Cardiac fibroblast (primary cell): ENCODE measurements at places on chromosomes 2 and 18.

DNA sequence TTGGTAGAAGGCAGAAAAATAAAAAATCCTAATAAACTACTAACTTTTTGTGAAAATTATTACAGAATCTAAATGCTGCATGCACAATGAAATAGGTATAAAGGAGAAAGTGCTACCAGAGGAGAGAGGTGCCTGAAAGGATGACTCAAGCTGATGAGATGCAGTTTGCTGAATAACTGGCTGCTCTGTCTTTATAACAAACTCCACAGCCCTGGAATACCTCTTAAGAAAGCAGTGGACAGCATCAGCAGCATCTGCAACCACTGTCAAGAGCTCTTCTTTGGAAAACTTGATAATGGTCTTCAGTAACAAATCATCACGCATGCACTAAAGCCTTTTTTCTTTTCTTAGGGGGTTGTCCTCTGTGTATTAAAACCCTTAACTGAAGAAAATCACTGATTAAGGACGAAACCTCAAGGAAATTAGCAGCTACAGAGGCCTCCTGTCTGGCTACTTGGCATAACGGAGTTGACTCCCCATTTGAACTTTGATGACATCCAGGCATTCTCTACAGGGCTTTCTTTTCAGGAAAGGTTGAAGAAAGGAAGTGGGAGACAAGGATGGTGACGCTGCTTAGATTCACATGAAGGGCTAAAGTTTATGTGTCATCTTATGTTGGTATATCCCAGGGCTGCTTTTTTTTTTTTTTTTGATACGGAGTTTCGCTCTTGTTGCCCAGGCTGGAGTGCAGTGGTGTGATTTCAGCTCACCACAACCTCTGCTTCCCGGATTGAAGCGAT lies 28.8 kb downstream of the WDFY1 start:
- DNase-seq = no peak

- DNase-seq = no peak
Observed at GRCh38 chr2:104371087-104371781, 482.7 kb upstream of the POU3F3 start.

- peak; percentile 60 for DNase-seq
Observed at GRCh38 chr18:74116633-74117554, 30.7 kb downstream of the FBXO15 start.

GRCh38 chr2:218733171-218734021 lies 22.8 kb downstream of the TTLL4 start:
- DNase-seq = peak; percentile 84

DNA sequence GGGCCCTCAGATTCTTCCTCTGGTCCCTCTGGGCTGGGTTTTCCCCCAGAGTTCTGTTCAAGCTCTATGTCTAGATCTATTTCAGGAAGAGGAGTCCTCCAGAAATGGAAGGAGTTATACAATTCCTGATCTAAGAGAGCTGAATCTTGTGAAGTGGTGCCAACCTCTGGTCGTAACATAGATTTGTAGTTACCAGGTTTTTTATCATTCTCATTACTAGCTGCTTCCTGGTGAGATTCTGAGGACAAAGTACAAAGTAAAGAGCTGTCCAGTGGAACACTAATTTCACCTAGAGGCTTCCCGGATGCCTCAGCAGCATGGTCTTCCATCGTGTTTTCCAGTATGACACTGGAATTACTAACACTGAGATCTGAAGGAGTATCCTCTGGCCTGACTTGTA lies 44.1 kb downstream of the PPP4R1 start:
- no peak for DNase-seq

GRCh38 chr2:5915881-5916310 lies 223.7 kb downstream of the SOX11 start:
- no peak for DNase-seq

DNA sequence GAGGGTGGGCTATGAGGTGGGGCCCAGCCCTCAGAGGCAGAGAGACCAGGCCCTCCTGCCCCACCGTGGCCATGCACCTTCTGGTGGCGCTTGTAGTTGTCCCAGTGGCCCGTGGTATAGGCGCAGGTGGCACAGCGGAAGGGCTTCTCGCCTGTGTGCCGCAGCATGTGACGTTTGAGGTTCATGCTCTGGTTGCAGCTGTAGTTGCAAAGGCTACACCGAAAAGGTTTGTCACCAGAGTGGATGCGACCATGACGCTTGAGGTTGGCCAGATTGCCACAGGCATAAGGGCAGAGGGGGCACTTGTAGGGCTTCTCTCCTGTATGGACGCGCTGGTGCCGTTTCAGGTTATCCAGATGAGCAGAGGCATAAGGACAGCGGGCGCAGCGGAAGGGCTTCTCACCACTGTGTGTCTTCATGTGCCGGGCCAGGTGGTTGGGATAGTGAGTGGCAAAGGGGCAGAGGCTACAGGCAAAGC lies 2.9 kb downstream of the ZNF513 start:
- DNase-seq = no peak

- DNase-seq = peak; percentile 63
Observed at GRCh38 chr2:235868224-235868623, 300.0 kb downstream of the GBX2 start.

GRCh38 chr2:23617167-23617810 lies 232.3 kb downstream of the KLHL29 start:
- peak; percentile 87 for DNase-seq

- no peak for DNase-seq
Observed at GRCh38 chr2:219018286-219018685, 23.0 kb downstream of the CFAP65 start.

- DNase-seq = no peak
Observed at GRCh38 chr2:138391946-138392345, 109.6 kb upstream of the SPOPL start.

DNA sequence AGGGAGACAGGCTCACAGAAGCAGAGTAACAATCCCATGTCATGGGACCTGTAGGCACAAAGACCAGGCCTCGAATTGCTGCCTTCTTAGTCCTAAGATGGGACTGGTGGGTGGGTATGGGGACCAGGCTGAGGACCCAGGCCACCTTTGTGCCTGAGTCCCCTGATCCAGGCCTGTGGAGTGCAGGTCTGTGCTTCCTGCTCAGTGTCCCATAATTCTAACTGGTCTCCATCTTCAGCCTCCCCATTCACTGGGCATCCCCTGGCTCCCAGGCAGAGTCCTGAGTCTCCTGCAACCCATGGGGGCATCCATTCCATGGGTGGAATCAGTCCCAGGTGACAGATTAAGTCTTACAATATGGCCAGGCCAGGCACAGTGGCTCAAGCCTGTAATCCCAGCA lies 83.9 kb downstream of the SMAD7 start:
- DNase-seq = no peak

GRCh38 chr18:421247-422155 lies 79.0 kb downstream of the COLEC12 start:
- DNase-seq = peak; percentile 38

DNA sequence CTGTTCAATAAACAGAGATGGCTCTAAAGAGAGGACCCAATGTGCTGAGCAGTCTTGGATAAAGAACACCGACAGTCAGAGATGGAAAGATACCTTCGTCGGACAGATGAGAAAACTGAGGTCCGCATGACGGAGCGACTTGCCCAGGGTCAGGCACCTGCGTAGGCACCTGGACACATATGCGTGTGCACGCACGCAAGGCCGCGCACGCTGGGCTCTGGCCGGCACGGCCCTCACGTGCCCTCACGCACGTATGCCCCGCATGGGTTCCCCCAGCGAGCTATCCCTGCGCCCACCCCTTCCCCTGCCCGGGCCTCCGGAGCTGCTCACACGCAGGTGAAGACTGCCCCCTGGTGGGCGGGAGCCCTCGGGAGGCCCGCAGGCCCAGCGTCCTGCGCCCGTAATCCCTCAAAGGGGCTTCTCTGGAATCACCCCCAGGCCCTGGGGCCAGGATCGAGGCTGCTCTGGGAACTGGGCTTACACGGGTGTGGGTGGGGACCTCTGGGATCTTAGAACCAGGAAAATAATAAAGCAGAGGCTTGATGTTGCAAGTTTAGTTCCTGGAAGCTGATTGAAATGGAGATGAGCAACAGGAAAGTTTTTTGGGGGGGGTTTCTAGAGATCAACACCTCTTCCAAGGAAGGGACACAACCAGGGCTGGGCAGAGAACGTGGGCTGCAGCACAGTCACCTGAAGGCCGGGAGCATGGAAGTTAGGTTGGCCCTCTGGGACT lies 246.3 kb downstream of the TNS1 start:
- DNase-seq = peak; percentile 52

- no peak for DNase-seq
Observed at GRCh38 chr2:219562049-219563020, 9.0 kb downstream of the OBSL1 start.

DNA sequence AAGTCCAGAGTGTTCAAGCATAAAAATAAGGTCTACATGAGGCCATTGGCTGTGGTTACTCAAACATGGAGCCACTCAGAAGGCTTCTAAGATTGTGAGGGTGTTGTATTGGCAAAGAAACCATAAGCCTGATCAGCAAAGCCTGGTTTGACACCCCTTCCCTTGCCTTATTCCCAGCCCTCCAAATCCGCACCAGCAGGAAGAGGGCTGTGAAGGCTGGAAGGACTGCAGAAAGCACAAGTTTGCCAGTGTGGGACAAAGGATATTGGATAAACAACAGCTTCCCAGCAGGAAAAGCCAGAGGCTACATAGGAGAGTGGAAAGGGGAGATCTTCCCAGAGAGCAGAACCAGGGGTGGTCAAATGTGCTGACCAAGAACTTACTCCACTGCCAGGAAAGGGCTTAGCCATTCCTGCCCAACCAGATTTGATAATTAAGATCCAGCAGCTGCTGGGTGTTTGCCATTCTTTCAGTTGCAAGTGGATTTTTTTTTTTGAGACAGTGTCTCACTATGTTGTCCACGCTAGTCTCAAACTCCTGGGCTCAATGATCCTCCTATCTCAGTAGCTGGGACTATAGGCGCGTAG lies 1.5 kb upstream of the PRKAG3 start:
- DNase-seq = peak; percentile 32

- DNase-seq = peak; percentile 71
Observed at GRCh38 chr2:102509749-102510148, 36.7 kb downstream of the SLC9A4 start.
